Small intestine (tissue), 16 donors: ENCODE measurements at places on chromosomes 4 and X.

DNA sequence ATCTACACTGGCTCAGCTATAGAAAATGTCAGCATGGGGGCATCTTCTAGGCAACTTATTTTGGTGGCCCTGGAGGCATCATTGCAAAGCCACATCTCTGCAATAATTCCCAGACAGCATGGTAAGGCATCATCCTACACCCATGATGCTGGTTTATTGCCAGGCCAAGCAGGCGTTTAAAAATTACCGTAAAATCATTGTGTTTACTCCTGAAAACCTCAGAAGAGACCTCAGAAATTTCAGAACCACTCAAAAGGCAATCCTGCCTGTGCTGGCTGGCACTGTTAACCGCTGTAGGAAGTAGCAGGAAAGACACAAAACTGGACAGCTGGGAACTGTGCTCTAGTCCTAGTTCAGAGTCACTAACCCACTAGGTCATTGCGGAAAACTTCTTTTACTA, 63.2 kb downstream of the MID1 start:
- no peak for DNase-seq

- DNase-seq = no peak
Observed at GRCh38 chr4:158051401-158052235, 121.2 kb downstream of the GASK1B start.

- no peak for DNase-seq
Observed at GRCh38 chr4:101993842-101994775, 203.6 kb downstream of the BANK1 start.

GRCh38 chrX:65607070-65607742, 60.2 kb upstream of the MSN start:
- no peak for DNase-seq

GRCh38 chrX:9151772-9152307, 117.9 kb upstream of the FAM9B start:
- DNase-seq = no peak

GRCh38 chr4:69038582-69038981, 57.7 kb upstream of the UGT2B7 start:
- DNase-seq = peak; percentile 89

DNA sequence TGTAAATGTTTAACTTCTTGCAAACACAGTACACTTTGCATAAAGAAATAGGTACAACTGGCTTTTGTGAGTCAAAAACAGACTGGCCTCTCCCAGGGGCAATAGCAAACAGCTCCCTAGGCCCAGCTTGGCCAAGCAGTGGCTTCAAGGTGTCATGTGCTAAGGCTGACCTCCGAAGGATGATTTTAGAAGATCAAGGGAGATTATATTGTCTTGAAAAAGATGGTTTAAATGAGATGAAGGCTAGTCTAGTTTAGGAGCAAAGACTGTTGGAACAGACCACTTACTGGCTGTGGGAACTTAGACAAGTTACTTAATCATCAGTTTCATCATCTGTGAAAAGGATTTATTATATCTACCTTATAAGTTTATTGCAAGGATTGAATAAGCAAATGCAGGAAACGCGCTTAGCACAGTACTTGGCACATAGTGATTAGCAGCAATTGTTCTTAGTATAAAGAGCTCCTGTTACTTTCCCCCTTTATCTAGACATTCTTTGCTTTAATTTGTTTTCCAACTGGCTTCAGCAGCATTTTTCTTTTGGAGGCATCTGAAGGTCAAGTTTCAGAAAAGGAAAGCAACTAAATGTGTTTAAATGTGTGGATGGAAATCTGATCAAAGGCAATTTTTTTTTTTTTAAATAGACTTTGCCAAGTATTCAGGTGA, 17.2 kb downstream of the ANXA3 start:
- DNase-seq = no peak

DNA sequence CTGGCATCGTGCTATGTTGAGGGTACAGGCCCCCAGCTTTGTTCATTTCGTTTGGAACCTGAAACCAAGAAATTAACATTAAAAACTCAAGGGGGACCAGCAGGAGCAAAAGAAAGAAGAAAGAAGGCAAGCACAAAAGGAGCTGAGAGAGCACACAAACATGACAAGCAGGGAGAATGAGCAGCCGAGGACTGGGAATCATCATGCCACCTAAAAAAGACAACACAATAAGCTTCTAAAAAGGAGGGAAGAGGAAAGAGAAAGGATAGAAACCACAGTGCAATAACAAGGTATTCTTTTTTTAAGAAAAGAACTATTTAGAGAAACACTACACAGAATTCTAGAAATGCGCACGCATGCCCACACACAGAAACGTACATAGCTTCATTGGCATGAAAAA, 103.2 kb upstream of the FAM9B start:
- DNase-seq = no peak

DNA sequence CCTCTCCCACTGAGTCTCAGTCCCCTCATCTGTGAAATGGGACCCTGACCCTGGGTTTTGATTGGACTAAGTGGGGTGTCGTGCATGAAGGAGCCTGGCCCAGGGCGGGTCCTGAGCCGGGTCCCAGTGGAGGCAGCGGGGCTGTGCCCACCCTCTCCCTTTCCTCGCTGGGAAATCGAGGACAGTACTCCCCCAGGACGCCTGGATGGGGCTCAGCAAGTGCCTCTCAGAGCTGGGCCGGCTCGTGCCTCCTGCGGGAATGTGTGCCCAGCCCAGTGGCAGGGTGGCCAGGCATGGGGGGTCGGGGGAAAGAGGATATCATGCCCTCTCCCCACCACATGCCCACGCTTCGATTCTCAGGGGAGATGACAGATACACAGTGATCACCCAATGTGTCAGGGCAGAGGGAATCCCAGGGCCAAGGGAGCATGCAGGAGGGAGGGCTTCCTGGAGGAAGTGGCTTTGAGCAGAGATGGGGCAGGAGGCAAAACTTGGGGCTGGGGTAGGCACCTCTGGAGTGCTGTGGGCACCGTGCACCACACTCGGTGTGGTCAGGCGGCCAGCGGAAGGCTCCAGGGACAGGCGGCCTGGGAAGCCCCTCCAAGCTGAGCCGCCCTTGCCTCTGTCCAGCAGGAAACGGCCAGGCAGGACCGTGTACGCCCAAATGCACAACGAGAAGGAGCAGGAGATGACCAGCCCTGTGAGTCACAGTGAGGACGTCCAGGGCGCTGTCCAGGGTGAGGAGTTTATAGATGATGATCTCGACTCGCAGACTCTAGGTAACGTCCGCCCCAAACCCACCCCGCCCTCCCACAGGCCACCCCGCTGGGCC, 203.0 kb downstream of the AFAP1 start:
- DNase-seq = no peak

- DNase-seq = no peak
Observed at GRCh38 chrX:68721546-68721945, 74.1 kb downstream of the STARD8 start.

- DNase-seq = no peak
Observed at GRCh38 chrX:40100141-40100536, 2.4 kb upstream of the BCOR start.
